ENCODE measurements at places on chromosomes 3 and 15.

GRCh38 chr3:16148783-16149182 lies 25.7 kb upstream of the GALNT15 start:
- H3K4me3 ChIP-seq = no peak overlapping the region
- no peaks in the 10 kb centered on the region for H3K36me3 ChIP-seq
- peaks cover 48% of the 10 kb centered on the region for H3K27me3 ChIP-seq
- no peaks in the 10 kb centered on the region for H3K4me1 ChIP-seq
- no peak for DNase-seq

DNA sequence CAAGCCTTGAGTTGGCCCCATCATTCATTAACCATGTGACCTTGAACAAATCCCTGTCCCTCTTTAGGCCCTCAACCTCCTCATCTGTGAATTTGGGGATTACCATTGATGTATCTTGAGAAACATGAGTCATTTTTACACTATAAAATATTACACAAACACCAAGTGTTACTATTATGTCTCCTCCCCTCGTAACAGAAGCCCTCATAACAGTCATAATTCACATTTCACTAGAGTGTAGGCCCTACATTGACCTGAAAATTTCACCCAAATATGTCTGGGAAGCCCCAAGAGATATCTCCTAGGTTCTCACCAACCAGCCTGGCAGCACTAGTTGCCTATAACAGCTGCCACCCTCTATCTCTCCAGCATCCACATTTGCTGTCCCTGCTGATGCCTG lies 15.8 kb upstream of the SLC6A1 start:
- H3K4me3 ChIP-seq = no peak overlapping the region
- H3K4me1 ChIP-seq = peaks cover 2% of the 10 kb centered on the region
- no peak for DNase-seq
- peaks cover 26% of the 10 kb centered on the region for H3K27me3 ChIP-seq

DNA sequence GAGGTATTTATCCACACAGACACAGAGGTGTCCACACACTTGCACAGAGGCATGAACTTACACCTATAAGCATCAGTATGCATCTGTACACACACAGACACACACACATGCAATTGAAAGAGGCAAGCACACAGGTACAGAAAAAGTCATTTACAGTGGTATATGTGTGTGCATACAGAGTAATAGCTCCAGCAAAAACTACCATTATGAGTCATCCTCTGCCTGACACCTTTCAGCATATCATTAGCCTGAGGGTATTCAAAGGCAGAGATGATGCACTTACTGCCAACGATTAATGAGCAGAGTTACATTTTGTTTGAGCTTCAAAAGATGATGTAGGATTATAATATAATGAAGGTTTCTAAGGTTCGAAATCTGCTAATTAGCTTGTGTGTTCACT lies 100.3 kb upstream of the TPRG1 start:
- no peak overlapping the region for H3K4me3 ChIP-seq
- no peaks in the 10 kb centered on the region for H3K27me3 ChIP-seq
- no peak for DNase-seq
- no peaks in the 10 kb centered on the region for H3K36me3 ChIP-seq

DNA sequence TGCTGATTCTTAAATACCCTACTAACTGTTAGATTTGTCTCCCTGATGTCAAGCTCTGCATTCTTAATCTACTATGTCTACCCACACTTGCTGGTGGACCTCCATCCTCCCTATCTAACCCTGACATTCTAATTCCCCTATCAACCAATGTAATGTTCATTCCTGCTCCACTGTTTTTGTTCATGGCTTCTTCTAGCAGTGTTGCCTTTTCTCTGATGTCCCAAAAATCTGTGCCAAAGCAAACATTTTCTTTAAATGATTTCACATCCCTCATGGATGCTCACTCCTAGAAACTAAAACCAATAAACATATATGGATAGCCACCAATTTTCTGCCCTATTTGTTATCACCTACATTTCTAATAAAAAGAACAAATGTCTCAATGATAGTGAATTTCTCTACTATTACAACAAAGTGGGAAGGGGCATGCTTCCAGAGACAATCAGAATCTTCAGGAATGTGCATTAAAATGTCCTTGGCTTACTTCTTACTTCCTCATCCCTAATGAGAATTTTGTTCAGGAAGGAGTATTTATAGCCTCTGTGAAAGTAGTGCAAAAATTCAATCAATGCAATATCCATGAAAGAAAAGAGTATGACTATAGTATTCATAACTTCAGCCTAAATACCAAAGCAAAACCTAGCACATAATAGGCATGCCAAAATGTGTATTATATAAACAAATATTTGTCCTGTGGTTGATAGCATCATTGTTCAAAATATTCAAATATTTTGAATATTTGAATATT lies 273.3 kb downstream of the ZNF385D start:
- no peak overlapping the region for H3K4me3 ChIP-seq
- DNase-seq = no peak
- H3K36me3 ChIP-seq = no peaks in the 10 kb centered on the region
- no peaks in the 10 kb centered on the region for H3K27me3 ChIP-seq
- H3K27ac ChIP-seq = no peak overlapping the region
- H3K4me1 ChIP-seq = no peaks in the 10 kb centered on the region

DNA sequence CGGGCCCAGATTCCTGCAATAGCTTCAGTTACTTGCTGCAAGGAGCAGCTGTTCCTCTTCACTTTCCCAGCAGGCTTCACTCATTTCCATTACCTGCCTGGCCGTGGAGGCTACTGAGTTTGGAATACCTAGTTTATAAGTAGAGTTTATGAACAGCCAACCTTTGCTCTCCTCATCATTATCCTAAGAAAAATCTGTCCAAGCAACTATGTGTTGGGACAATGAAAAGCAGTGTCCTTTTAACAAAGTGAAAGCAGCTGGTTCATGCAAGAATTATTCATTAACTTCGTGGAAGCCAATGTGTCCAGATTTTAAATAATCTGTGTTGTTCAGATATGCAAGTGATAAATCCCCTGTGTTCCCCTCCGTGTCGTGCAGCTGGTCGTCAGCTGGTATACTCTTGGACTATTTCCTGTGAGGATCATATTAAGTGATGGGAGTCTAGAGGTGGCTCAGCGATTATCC lies 39.3 kb upstream of the SSR3 start:
- no peaks in the 10 kb centered on the region for H3K36me3 ChIP-seq
- H3K4me3 ChIP-seq = no peak overlapping the region
- DNase-seq = no peak
- peaks cover 34% of the 10 kb centered on the region for H3K27me3 ChIP-seq

GRCh38 chr3:3633761-3634160 lies 165.5 kb upstream of the LRRN1 start:
- no peaks in the 10 kb centered on the region for H3K4me1 ChIP-seq
- no peak overlapping the region for H3K27ac ChIP-seq
- no peak for DNase-seq
- no peak overlapping the region for H3K4me3 ChIP-seq

DNA sequence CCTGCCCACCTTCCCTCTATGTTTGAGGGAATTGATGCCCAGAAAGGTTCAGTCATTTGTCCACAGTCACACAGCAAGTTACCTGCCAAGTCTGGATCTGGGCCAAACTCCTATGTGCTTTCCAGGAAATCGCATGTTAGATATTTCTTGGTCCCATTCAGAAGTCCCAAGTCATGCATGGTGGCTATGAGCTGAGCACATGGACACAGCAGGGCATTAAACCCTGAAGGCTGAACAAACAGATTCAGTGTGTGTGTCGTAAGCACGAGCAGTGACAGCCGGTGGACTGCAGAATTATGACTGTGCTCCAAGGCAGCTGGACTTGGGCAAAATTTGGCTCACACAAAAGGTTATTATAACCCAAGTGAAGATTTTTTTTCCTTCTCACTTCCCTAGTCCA lies 11.4 kb upstream of the SLC6A6 start:
- DNase-seq = no peak
- no peak overlapping the region for H3K27ac ChIP-seq
- H3K4me3 ChIP-seq = no peak overlapping the region
- H3K27me3 ChIP-seq = peaks cover 9% of the 10 kb centered on the region
- peaks cover 3% of the 10 kb centered on the region for H3K36me3 ChIP-seq

GRCh38 chr3:192063570-192063969 lies 602.6 kb downstream of the PYDC2 start:
- no peaks in the 10 kb centered on the region for H3K27me3 ChIP-seq
- no peak for DNase-seq
- H3K4me3 ChIP-seq = no peak overlapping the region
- H3K4me1 ChIP-seq = no peaks in the 10 kb centered on the region

- no peaks in the 10 kb centered on the region for H3K36me3 ChIP-seq
- H3K27ac ChIP-seq = no peak overlapping the region
- no peaks in the 10 kb centered on the region for H3K4me1 ChIP-seq
- peaks cover 27% of the 10 kb centered on the region for H3K27me3 ChIP-seq
- no peak for DNase-seq
- no peak overlapping the region for H3K4me3 ChIP-seq
These were observed 29.7 kb upstream of the PDCD6IP start for GRCh38 chr3:33768578-33769330.

GRCh38 chr15:48966595-48967301 lies 3.0 kb upstream of the SHC4 start:
- H3K27me3 ChIP-seq = peaks cover 18% of the 10 kb centered on the region
- H3K36me3 ChIP-seq = no peaks in the 10 kb centered on the region
- peaks cover 27% of the 10 kb centered on the region for H3K4me1 ChIP-seq
- DNase-seq = peak; percentile 15

DNA sequence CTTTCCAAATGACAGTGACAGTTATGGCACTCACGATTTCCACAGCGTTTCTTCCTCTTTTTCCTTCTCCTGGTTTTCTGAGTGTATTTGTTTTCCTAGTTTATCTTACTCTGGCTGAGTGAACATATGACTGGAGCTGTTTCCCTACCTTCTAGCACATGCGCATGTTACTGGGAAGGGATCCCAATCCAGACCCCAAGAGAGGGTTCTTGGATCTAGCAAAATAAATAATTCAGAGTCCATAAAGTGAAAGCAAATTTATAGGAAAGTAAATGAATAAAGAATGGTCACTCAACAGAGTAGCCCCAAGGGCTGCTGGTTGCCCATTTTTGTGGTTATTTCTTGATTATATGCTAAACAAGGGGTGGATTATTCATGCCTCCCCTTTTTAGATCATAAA lies 23.8 kb downstream of the METTL6 start:
- no peaks in the 10 kb centered on the region for H3K27me3 ChIP-seq
- H3K4me3 ChIP-seq = no peak overlapping the region
- DNase-seq = no peak
- peaks cover 5% of the 10 kb centered on the region for H3K36me3 ChIP-seq

GRCh38 chr15:71374607-71375352 lies 259.5 kb downstream of the THSD4 start:
- H3K4me3 ChIP-seq = no peak overlapping the region
- H3K4me1 ChIP-seq = peaks cover 10% of the 10 kb centered on the region
- no peaks in the 10 kb centered on the region for H3K36me3 ChIP-seq
- DNase-seq = no peak
- no peak overlapping the region for H3K27ac ChIP-seq

DNA sequence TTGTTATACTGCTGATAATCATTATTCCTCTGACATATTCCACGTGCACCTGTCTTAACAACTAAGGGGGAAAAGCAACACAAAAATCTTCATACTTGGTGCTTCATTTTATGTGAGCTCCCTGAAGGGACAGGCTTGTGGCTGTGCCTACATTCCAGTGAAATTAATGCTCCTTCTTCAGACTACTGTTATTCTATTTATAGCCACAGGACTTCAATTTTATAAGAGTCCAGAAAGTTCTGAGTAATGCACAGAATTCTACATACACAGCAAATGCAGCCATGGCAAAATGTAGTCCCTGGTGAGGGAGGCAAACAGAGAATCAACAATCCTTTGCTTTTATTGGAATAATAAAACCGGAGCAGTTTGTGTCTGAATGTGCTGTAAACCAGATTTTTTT lies 417.1 kb downstream of the RBMS3 start:
- H3K27ac ChIP-seq = no peak overlapping the region
- no peaks in the 10 kb centered on the region for H3K36me3 ChIP-seq
- H3K27me3 ChIP-seq = no peaks in the 10 kb centered on the region

DNA sequence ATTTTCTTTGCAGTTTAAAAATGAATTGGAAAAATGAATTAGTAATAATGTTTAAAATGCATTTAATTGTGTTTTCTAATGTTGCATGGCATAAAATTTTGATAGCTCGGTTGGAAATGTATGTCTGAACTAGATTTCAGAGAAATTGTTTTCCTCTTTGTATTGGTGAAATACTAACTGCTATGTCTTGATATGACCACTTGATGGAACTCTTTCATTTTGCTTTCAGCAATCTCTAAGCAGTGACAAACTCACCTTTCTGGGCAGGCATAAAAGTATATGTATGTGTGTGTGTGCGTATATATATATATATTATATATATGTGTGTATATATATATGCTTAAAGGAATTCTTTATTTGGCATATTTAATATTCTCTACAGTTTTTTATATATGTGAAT lies 239.3 kb upstream of the ZNF717 start:
- no peak for DNase-seq
- no peak overlapping the region for H3K27ac ChIP-seq
- no peaks in the 10 kb centered on the region for H3K36me3 ChIP-seq
- no peaks in the 10 kb centered on the region for H3K4me1 ChIP-seq
- H3K4me3 ChIP-seq = no peak overlapping the region
- no peaks in the 10 kb centered on the region for H3K27me3 ChIP-seq

DNA sequence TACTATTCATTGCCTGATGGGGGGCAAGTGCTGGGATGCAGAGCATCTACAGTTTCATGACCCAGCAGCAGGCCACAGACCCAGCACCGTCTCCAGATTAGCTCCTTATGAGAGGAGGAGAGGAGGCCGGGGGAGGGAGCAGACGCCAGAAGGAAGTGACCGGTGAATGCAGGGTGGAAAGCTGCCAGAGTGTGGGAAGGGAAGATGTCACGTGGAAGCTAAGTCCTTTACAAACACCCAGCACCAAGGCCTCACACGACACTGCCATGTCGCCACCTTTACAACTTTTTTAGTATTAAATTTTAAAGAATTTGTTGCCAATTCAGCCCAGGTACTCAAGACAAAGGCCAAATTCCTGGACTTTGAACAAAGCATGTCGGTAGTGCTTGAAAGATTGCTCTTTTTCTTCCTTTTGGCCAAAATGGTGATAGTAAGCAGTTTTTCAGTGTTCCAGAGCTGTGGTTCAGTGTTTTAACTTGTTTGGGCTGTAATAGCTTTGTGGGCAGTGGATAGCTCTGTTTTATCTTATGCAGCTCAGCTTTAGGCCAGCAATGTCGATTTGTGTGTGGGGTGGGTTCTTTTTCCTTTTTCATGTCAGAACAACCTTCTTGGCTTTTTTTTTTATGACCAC lies 58.2 kb downstream of the ZBTB38 start:
- H3K27ac ChIP-seq = peak overlapping the region; percentile 64
- peaks cover 40% of the 10 kb centered on the region for H3K4me1 ChIP-seq
- no peak for DNase-seq
- peaks cover 8% of the 10 kb centered on the region for H3K36me3 ChIP-seq

- H3K4me3 ChIP-seq = no peak overlapping the region
- no peak for DNase-seq
- H3K36me3 ChIP-seq = peaks cover 4% of the 10 kb centered on the region
- peaks cover 6% of the 10 kb centered on the region for H3K4me1 ChIP-seq
- no peaks in the 10 kb centered on the region for H3K27me3 ChIP-seq
These were observed 25.9 kb downstream of the TMCC1 start for GRCh38 chr3:129867506-129868124.

GRCh38 chr3:52774901-52775864 lies 2.2 kb upstream of the ITIH1 start:
- H3K27me3 ChIP-seq = no peaks in the 10 kb centered on the region
- peaks cover 3% of the 10 kb centered on the region for H3K36me3 ChIP-seq
- no peak overlapping the region for H3K4me3 ChIP-seq
- peaks cover 8% of the 10 kb centered on the region for H3K4me1 ChIP-seq
- no peak for DNase-seq
- H3K27ac ChIP-seq = no peak overlapping the region

- H3K27me3 ChIP-seq = no peaks in the 10 kb centered on the region
- no peak overlapping the region for H3K27ac ChIP-seq
- no peaks in the 10 kb centered on the region for H3K36me3 ChIP-seq
These were observed 396.3 kb downstream of the LSAMP start for GRCh38 chr3:116048991-116049390.
